Muscle of leg (tissue), 16 donors: ENCODE measurements at places on chromosomes 6 and 20. TPM values are rescaled to one million over a fixed set of nuclear protein-coding genes. Genes with fewer than 3 reads are reported as not detected.
A peak's percentile ranks its signal among the peaks of the same experiment; 100 is the strongest.

GRCh38 chr6:113558431-113558830 is 298.7 kb upstream of the MARCKS start:
- H3K36me3 ChIP-seq = no peaks in the 10 kb centered on the region
- DNase-seq = no peak
- no peaks in the 10 kb centered on the region for H3K27me3 ChIP-seq
- H3K27ac ChIP-seq = no peak overlapping the region
- no peak overlapping the region for H3K4me3 ChIP-seq
- no peaks in the 10 kb centered on the region for H3K4me1 ChIP-seq

GRCh38 chr20:19478320-19478895 is 266.0 kb downstream of the SLC24A3 start:
- H3K27me3 ChIP-seq = no peaks in the 10 kb centered on the region
- no peak overlapping the region for H3K27ac ChIP-seq
- DNase-seq = no peak

DNA sequence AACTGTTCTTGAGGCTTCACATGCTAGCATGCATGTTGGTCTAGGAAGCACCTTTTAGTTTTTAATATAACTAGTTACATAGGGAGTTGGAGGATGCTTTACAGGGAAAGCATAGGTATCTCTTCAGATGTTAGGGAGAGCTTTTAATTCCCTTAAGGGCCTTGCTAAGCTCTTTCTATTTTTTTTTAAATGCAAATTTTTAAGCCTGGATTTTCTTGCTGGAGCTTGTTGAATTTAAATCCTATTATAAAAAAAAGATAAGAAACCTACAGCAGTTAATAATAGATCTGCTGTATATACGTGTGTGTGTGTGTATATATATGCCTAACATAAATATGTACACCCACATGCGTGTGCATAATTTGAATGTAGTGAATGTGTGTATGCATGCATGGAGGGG is 79.0 kb downstream of the FIG4 start:
- no peak for DNase-seq
- H3K4me1 ChIP-seq = no peaks in the 10 kb centered on the region
- H3K27me3 ChIP-seq = no peaks in the 10 kb centered on the region
- H3K4me3 ChIP-seq = no peak overlapping the region
- no peak overlapping the region for H3K27ac ChIP-seq
- H3K36me3 ChIP-seq = peaks cover 6% of the 10 kb centered on the region

DNA sequence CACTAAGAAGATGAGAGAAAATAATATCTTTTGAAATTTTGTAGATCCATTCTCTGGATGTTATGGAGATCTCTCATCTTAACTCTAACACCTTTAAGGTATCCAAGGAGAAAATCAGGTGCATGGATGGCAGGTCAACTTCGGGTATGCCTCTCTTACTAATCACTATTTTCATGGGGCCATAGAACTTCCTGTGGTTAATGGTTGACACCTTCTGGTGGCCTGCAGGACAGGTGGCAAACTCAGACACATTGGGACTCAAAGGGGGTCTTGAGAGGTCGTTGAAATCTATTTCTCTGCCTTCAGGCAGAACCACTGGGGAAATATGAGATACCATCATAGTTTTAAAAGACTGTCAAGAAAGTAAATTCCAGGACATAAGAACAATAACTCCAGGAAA is 76.5 kb downstream of the ADAT2 start:
- H3K4me3 ChIP-seq = no peak overlapping the region
- no peaks in the 10 kb centered on the region for H3K27me3 ChIP-seq
- no peaks in the 10 kb centered on the region for H3K4me1 ChIP-seq
- no peak overlapping the region for H3K27ac ChIP-seq

GRCh38 chr6:159875194-159875593 is 15.6 kb upstream of the MAS1 start:
- H3K27me3 ChIP-seq = no peaks in the 10 kb centered on the region
- H3K4me1 ChIP-seq = peaks cover 16% of the 10 kb centered on the region
- H3K36me3 ChIP-seq = no peaks in the 10 kb centered on the region
- no peak overlapping the region for H3K4me3 ChIP-seq
- no peak overlapping the region for H3K27ac ChIP-seq

DNA sequence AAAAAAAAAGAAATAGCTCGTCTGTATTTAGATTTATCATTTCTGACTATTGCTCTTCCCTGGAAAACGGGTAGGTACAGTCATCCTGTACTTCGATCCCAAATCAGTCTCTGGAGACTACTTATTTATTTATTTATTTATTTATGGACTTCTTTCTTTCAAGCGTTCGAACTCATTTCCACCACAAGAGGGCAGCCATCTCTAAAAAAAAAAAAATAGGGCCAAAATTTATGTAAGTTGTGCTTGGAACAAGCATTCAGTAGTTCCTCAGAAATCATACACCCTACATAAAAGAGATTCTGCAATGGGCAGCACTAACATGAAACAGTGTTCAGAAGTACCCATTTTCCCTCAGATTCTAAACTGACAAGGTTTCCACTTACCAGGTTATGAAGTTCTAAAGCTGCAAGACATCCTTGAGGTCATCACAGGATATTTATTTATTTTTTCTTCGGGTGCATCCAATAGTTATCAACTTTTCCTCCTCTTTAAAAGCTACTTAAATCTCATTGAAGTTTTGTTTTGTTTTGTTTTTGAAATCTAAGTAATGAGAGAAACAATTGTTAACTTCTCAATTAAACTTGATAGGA is 1.9 kb upstream of the BMP2 start:
- H3K36me3 ChIP-seq = no peaks in the 10 kb centered on the region
- H3K4me1 ChIP-seq = peaks cover 8% of the 10 kb centered on the region
- peak; percentile 86 for DNase-seq
- H3K27me3 ChIP-seq = peaks cover 35% of the 10 kb centered on the region
- no peak overlapping the region for H3K27ac ChIP-seq

DNA sequence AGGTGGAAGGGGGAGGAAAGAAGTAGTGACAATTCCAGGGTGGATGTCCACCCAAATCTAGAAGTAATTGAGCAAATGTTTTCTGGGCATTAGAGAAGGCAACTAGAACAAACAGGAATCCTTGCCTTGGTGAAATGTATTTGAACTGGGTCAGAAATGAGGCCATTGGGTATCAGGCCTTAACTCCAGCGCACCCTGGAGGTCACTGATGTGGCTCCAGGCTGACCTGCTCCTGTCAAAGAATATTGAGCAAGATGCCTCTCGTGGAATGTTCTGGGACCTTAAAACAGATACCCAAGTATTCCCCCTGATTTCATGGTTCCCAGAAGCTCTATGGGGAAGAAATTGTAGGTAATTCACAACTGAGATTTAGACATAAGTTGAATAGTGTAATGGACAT is 6.9 kb downstream of the HLA-DPB1 start:
- no peak overlapping the region for H3K4me3 ChIP-seq
- H3K27ac ChIP-seq = no peak overlapping the region
- peaks cover 29% of the 10 kb centered on the region for H3K27me3 ChIP-seq
- DNase-seq = peak; percentile 28

DNA sequence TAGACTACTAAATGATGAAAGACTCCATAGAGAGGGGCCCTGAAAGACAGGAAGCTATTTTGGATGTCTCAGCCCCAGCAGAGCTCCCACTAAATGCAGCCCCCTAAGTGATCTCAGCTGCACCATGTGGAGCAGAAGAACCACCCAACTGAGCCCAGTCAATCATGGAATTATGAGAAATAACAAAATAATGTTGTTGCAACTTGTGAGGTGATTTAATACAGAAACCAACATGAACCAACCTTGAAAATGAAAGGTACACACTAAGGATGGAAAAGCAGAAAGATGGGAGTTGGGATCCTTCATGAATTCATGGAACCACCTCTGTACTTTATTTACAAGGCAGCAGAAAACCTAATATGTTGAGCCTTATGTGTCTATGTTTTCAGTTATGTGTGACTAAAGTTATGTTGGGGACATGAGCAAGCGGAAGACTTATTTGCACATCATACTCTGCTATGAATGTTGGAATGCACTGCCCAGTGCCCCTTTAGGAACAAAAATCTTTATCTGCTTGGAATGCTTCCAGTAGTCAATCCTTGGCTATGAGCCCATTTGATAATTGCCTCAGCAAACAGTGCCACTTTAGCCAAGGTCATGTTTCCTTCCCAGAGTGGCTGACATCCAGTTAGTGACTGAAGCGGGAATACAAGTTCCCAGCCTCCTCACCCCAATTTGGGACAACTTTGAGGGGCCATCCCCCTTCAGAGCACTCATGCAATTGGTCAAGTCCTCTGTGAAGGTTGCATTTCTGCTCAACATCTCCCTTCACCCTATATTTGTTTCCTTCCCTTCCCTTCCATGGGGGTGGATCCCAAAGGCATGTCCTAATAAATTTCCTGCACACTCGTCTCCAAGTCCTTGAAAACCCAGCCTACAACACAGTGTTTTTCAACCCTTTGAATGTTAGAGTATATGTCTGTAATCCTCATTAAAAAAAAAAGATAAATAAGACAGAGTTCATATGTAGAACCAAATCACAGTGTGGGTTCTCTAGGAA is 18.4 kb downstream of the TP53RK start:
- no peaks in the 10 kb centered on the region for H3K36me3 ChIP-seq
- H3K27me3 ChIP-seq = no peaks in the 10 kb centered on the region
- no peak overlapping the region for H3K4me3 ChIP-seq
- no peak overlapping the region for H3K27ac ChIP-seq
- DNase-seq = no peak

GRCh38 chr20:9439806-9440205 is 74.6 kb upstream of the LAMP5 start:
- no peaks in the 10 kb centered on the region for H3K27me3 ChIP-seq
- no peaks in the 10 kb centered on the region for H3K36me3 ChIP-seq
- DNase-seq = no peak
- no peaks in the 10 kb centered on the region for H3K4me1 ChIP-seq
- no peak overlapping the region for H3K4me3 ChIP-seq

DNA sequence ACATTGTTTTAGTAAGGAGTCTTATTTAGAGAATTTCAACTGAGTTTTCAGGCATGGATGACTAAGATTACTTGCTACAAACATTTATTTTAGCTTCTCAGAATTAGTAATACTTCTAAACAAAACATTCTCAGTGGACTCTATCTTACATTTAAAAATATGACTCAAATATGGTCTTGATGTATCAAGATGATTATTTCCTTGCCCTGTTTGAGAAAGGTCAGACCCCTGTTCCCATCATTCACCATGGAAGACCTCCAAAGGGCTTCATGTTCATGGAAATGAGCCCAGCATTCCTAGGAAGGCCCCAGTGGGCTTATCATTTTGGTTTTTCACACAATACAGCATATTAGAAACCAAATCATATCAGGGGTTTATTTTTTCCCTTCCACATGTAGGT is 24.6 kb upstream of the TRPC4AP start:
- peak; percentile 55 for DNase-seq
- H3K4me1 ChIP-seq = no peaks in the 10 kb centered on the region
- H3K27me3 ChIP-seq = no peaks in the 10 kb centered on the region
- no peak overlapping the region for H3K27ac ChIP-seq

- no peaks in the 10 kb centered on the region for H3K36me3 ChIP-seq
- H3K27me3 ChIP-seq = peaks cover 2% of the 10 kb centered on the region
- no peak overlapping the region for H3K4me3 ChIP-seq
- peaks cover 10% of the 10 kb centered on the region for H3K4me1 ChIP-seq
These were observed 72.4 kb upstream of the SIRPA start for GRCh38 chr20:1822564-1823449.

DNA sequence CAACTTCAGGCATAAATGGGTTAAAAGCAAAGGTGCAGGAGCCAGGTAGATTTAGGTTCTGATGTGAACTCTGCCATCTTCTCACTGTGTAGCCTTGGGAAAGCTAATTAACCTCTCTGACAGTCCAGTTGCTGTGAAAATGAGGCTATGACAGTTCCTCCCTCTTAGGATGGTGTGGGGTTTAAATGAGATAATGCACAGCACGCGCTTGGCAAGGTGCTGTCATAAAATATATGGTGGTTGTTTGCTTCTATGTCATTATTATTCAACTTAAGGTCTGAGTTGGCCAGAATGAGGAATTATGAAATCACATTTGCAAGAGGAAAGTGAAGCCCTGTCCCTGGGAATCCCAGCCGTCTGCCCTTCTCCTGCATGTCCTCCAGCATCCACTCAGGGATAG is 15.5 kb upstream of the BCAS1 start:
- no peak for DNase-seq
- H3K4me3 ChIP-seq = no peak overlapping the region
- peaks cover 15% of the 10 kb centered on the region for H3K4me1 ChIP-seq

DNA sequence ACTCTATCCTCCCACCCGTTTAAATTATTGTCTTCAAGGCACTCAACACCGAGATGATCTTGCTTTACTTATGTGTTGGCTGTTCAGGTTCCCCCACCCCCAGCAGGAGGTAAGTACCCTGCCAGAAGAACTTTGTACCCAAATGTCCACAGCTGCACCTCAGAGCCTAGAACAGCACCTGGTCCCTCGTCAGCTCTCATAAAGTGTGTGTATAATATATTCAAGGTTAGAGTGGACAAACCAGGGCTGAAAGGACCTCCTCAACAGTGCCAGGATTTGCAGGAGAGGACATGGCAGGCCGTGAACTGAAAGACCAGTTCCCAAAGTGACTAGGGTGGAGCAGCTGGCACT is 5.9 kb upstream of the CPXM1 start:
- H3K4me3 ChIP-seq = no peak overlapping the region
- H3K27me3 ChIP-seq = peaks cover 70% of the 10 kb centered on the region
- no peaks in the 10 kb centered on the region for H3K36me3 ChIP-seq
- no peak overlapping the region for H3K27ac ChIP-seq

- H3K36me3 ChIP-seq = no peaks in the 10 kb centered on the region
- DNase-seq = no peak
- H3K27ac ChIP-seq = no peak overlapping the region
- peaks cover 13% of the 10 kb centered on the region for H3K4me1 ChIP-seq
- no peak overlapping the region for H3K4me3 ChIP-seq
- H3K27me3 ChIP-seq = peaks cover 4% of the 10 kb centered on the region
These were observed 1.4 kb upstream of the ZBP1 start for GRCh38 chr20:57621421-57622200.

DNA sequence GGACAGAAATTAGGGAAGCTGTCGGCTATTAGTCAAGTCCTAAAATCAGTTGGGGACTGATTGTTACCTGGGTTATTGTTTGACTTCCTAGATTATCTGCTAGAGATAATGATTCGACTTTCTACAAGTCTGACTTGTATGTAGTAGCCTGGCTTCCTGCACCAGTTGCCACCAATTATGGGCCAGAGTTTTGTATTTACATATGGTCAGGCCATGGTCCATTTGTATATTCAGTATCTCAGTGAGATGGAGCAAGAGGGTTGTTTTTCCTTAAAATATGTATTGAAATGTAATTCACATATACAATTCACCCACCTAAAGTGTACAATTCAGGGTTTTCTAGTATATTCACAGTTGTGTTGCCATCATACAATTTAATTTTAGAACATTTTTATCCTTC is 130.6 kb upstream of the PHACTR3 start:
- no peak for DNase-seq
- no peaks in the 10 kb centered on the region for H3K4me1 ChIP-seq
- H3K27ac ChIP-seq = no peak overlapping the region
- H3K4me3 ChIP-seq = no peak overlapping the region

- no peak for DNase-seq
- H3K27ac ChIP-seq = peak overlapping the region; percentile 59
- peaks cover 5% of the 10 kb centered on the region for H3K4me1 ChIP-seq
- peak overlapping the region; percentile 44 for H3K4me3 ChIP-seq
- no peaks in the 10 kb centered on the region for H3K36me3 ChIP-seq
These were observed 25.2 kb downstream of the GPX6 start for GRCh38 chr6:28490205-28490890.

GRCh38 chr6:45947807-45948206 is 67.9 kb downstream of the CLIC5 start:
- no peak overlapping the region for H3K27ac ChIP-seq
- no peak overlapping the region for H3K4me3 ChIP-seq
- no peaks in the 10 kb centered on the region for H3K4me1 ChIP-seq
- no peak for DNase-seq

The EXOC2 gene
- 24.3 TPM for total RNA-seq

The PLN gene
- total RNA-seq = 3.9 TPM

The SLC44A4 gene
- total RNA-seq = 0.18 TPM

The C20orf202 gene
- 0.35 TPM for total RNA-seq

The OPN5 gene
- total RNA-seq = 0.18 TPM
